ENCODE measurements at places on chromosomes 16 and 17.

GRCh38 chr17:57834146-57834741 is 15.6 kb downstream of the MRPS23 start:
- no peak for DNase-seq

- DNase-seq = no peak
These were observed 256.1 kb upstream of the SALL1 start for GRCh38 chr16:51407199-51407598.

DNA sequence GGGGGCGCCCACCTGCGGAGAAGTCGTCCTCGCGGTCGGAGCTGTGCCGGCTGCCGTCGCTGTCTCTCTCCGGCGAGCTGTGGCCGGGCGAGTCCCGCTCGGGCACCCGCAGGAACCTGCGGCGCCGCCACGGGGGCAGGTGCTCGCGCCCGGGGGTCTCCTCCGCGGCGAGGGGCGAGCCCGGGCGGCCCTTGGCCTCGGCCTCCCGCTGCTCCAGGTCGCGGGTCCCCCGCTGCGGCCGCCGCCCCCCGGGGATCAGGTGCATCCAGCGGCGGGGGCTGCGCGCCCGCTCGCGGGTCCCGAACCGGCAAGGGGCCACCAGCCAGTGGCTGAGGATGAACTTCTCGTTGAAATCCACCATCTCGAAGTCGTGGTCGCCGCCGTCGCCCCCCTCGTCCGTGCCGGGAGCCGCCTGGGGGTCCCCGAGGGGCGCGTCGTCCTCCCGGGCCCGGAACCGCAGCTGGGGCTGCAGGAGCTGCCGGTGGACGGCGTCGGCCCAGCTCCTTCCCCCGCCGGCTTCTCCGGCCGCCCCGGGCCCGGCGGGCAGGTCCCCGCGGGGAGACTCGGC is 41.4 kb upstream of the BHLHA9 start:
- peak; percentile 30 for DNase-seq

- no peak for DNase-seq
These were observed 51.2 kb upstream of the MTMR4 start for GRCh38 chr17:58565389-58566311.

DNA sequence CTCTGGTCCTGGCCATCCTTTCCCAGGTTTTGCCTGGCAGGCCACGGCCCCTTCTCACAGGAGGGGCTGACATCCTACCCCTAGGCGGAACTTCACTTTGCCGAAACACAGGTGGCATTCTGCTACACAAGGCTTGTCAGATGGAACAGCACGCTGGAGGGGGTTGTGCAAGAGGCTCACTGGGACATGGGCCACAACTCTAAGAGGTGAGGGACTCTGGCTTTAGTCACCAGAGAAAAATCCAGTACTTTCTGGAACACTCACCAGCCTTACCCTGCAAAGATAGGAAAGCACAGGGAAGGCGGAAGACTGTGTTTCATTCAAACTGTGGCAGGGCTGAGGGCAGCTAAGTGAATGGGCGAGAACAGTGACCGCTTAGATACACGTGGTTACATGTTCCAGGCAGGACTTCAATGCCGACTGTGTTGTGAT is 18.3 kb downstream of the CDC42EP4 start:
- DNase-seq = no peak
